HepG2 (cell line): ENCODE measurements at places on chromosomes 3 and 15. TPM values are rescaled to one million over a fixed set of nuclear protein-coding genes. Genes with fewer than 3 reads are reported as not detected.

Gene TLR9
- polyA plus RNA-seq: 0.08 TPM in 1 of 2 replicates, not detected in the other

Gene TRIP4
- 11.5 and 11.8 TPM in 2 replicates for polyA plus RNA-seq

Gene NEK11
- 0.95 and 1.4 TPM in 2 replicates for polyA plus RNA-seq

Gene IL16
- 0.03 TPM in 2 replicates for polyA plus RNA-seq

Gene IGDCC3
- polyA plus RNA-seq: 30.1 and 35.7 TPM in 2 replicates

Gene AMIGO3
- polyA plus RNA-seq: 0.21 TPM in 1 of 2 replicates, not detected in the other

Gene NPAP1
- polyA plus RNA-seq: not detected in 2 replicates
